A549 treated with DMSO at 1 μM for 4 hours (cell line): ENCODE measurements at places on chromosomes 5 and 9. TPM values are rescaled to one million over a fixed set of nuclear protein-coding genes. Genes with fewer than 3 reads are reported as not detected.

The HACD4 gene
- 1.0 to 1.6 TPM (median 1.1 TPM) in 5 replicates for total RNA-seq

The ELP1 gene
- 16.6 to 23.3 TPM (median 21.5 TPM) in 5 replicates for total RNA-seq

The COL27A1 gene
- 10.6 to 16.2 TPM (median 14.5 TPM) in 5 replicates for total RNA-seq

The PCDHA9 gene
- 0.01 TPM in 1 of 5 replicates, not detected in the others for total RNA-seq

The WHRN gene
- 5.2 to 8.1 TPM (median 6.9 TPM) in 5 replicates for total RNA-seq

The PHYHD1 gene
- 0.17 TPM in 1 of 5 replicates, not detected in the others for total RNA-seq
